ENCODE measurements at places on chromosomes 6 and 20. TPM values are rescaled to one million over a fixed set of nuclear protein-coding genes. Genes with fewer than 3 reads are reported as not detected.

Gene DTNBP1
- total RNA-seq = 10.3 TPM

Gene PGC
- not detected for total RNA-seq

Gene GRM1
- total RNA-seq = not detected

Gene NUP153
- 38.6 TPM for total RNA-seq

Gene LCA5
- 3.8 TPM for total RNA-seq

Gene LKAAEAR1
- total RNA-seq = not detected

Gene PPP1R11
- 24.9 TPM for total RNA-seq

Gene ENPP5
- total RNA-seq = 0.34 TPM

Gene BFSP1
- 2.1 TPM for total RNA-seq

Gene TDRD6
- 0.50 TPM for total RNA-seq

Gene LRRC73
- total RNA-seq = 0.34 TPM

Gene TREML2
- total RNA-seq = under 0.01 TPM

Gene GPLD1
- under 0.01 TPM for total RNA-seq

Gene ZC3H12D
- total RNA-seq = 0.07 TPM

Gene ABHD12
- total RNA-seq = 27.3 TPM

Gene IMPG1
- total RNA-seq = not detected

Gene ADGRF1
- 8.9 TPM for total RNA-seq

Measured in nasal cavity respiratory epithelium epithelial cell of viscerocranial mucosa (primary cell).